ENCODE measurements at places on chromosomes 5 and 9.

DNA sequence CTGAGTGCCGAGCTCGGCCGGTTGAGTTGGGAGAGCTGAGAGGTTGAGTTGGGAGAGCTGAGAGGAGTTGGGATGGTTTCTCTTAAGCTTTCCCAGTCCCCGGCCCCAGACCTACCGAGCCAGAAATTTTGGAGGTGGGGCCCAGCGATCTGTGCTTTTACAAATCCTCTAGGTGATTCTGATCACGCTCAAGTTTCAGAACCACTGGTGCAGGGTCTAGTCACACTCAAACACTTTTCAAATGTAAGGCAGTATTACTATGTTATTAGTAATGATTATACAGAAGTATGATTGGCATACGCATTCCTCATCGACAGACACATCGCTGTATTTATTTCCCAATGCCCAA is 256 bp upstream of the CLINT1 start:
- DNase-seq, result no peak

DNA sequence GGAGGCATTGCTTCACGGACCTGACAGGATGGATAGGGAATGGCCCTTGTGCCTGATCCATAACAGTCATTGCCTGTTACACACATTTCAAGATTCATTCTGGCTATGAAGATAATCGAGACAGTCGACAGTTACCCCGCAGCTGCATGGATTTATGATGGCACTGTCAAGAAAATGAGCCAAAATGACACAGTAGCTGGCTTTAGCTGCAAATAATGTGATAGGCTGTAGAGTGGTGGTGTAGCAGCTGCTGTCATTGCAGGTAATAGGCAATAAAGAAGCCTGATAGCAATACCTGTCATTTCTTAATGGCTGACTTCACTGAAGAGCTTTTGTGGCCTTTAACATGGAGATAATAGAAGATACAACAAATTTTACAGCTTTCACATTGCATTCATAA is 1085.2 kb upstream of the ARRDC3 start:
- DNase-seq, result no peak

GRCh38 chr5:157574456-157575380 is 857 bp downstream of the ADAM19 start:
- DNase-seq, result no peak

DNA sequence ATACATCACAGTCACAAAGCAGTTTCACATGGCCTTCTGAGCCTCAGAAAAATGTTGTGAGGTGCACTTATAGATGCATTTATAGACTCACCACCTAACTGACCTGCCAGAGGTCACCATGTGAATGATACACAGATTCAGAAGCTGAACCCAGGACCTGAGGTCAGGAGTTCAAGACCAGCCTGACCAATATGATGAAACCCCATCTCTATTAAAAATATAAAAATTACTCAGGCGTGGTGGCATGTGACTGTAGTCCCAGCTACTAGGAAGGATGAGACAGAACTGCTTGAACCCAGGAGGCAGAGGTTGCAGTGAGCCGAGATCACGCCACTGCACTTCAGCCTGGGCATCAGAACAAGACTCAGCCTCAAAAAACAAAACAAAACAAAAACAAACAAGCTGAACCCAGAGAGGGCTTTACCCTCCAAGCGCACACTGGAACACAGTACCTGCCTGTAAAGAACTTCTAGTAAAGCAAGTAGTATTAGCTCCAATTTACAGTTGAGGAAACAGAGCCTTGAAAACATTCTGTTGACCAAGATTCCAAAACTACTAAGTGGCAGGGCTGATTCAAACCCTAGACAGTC is 16.3 kb downstream of the ECPAS start:
- DNase-seq, result no peak

GRCh38 chr9:68492806-68493205 is 47.9 kb downstream of the TMEM252 start:
- DNase-seq, result no peak

DNA sequence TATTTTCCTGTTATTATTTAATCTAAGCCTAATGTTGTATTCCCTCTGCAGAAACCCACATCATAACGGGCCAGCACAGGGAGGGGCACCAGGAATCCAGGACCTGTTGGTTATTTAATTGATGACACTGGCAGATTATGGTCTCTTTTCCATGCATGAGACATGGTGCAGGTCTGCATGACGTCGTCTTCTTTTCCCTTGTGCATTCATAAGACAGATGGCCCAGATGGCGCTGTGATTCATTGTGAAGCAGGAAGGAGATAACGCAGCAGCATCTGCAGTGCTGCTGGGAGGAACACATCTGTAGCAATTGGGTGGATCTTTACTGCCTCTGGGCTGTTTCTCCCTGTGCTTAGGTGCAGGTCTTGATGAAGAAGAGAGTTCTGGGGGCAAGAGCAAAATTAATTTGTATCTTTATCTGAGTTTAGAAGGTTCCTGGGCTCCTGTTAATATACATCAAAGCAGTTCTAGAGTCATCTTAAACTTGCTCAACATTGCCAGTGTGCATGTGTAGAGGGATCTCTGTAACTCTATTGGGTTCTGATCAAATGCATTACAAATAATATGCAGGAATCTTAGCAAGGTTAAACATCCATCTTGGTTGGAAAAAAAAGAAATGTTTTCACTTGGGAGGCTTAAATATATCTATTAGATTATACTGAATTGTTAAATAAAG is 176.1 kb downstream of the PCSK1 start:
- no peak for DNase-seq

DNA sequence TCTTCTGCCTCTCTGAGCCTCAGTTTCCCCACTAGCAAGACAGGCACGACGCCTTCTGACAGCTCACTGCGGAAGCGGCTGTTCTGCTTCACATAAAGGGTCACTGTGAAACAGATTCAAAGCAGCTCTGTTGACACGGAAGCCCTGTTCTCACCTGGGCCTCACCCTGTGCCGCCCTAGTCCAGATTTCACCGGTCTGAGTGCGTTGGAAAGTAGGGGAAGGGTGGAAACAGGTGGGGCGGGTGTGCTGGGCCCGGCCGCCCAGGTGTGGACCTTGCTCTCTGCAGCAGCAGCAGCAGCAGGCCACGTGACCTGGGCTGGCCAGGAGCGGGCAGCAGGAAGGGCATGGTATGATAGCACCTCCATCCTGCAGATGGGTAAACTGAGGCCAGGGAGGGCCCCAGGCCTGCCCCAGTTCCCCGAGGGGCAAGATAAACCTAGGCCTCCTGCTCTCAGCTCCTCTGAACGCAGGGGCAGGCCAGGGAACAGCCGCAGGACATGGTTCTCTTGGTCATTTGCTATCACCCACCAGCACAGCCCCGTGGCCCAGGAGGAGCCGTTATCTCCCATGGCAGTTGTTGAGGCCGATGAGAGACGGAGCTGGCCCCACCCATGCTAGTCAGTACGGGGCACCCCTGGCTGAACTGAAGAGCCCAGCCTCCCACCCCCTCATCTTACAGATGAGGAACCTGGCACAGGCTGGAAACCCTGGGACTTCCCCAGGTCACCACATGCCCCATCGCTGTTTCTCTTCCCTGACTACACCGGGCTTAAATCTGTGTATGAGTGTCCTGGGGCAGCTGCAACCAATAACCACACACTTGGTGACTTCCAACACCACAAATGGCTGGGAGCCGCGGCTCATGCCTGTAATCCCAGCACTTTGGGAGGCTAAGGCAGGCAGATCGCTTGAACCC is 12.1 kb downstream of the PTGES2 start:
- no peak for DNase-seq

- DNase-seq, result no peak
These were observed 41.3 kb downstream of the EFCAB9 start for GRCh38 chr5:172235132-172235780.

DNA sequence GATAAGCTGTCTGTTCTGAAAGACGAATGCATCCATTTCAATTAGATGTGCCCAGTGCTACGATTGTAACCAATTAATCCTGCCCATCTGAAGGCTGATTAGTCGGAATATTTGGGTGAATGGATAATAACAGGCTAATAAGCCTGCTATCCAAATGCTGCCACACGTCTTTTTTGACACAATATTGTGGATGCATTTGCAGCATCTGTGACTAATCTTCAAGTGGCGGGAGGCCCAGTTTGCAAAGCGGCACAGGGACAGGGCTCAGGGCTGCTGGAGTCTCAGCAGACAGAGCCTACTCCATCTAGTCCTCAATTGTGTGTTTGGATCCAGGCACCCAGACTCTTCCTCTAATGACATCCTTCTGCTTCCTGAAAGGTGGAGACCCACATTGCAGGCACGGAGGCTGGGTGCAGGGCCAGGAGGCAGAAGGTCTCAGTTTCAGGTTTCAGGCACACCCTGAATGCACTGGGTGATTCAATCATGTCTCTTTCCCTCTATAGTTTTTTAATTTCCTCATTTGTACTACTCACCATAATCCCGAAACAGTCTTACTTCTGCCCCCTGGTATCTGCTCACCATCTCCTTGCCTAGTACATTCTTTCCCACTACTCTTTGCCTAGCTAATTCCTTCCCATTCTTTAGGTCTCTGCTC is 169.6 kb downstream of the ASTN2 start:
- no peak for DNase-seq

GRCh38 chr5:121325930-121326329 is 525.8 kb upstream of the FTMT start:
- no peak for DNase-seq

DNA sequence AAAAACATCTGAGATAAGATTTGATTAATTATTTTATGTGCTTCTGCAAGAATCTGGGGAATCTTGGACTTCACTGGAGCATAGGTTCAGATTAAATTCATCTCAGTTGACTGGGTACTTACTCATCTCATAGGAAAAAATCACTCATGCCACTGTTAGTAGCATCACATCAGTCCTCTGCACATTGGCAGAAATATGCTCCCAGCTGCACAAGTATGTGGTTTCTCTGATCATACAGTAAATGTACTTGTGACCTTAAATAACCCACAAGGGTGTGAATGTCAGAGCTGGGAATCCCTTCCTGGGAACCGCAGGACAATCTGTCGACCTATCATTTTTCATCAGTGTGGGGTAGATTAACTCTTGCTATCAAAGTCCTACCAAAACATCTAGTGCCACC is 203.7 kb upstream of the SLC24A2 start:
- DNase-seq, result no peak

DNA sequence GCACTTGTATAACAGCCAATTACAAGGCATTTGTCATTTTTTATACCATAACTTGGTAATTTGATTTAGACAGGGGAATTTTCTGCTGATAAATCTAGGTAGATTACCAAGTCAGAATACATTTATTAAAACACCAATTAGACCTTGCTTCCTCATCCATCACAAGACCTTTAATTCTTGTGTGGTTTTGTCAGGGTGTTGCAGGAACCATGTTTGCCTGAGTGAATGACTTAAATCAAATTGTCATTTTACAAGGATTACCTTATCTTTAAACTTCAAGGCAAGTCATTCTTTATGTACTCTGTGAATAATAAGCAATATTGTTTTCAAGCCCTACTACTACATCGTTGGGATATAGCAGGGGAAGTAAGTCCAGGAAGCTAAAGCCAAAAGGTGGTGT is 257.7 kb downstream of the KCTD16 start:
- DNase-seq, result no peak

GRCh38 chr5:133113331-133114061 is 61.7 kb downstream of the HSPA4 start:
- no peak for DNase-seq

GRCh38 chr9:1400983-1401382 is 350.8 kb downstream of the DMRT2 start:
- no peak for DNase-seq

DNA sequence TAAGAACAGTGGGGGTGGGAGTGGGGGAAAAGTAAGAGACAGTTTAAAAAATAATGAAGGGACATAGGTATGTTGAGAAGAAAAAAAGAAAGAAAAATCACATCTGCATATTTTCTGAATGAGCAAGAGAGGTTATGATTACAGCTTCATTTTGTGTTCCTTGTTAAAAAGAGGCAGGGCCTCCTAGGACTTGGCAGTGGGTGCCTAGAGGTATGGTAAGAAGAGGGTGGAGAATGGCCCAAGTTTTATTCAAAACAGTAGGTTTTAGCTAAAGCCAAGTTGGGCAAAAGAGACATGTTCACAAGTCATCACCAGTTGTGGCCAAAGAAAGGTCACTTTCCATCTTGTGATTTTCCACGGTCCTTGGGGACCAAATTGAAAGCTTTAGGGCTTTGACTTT is 643.4 kb downstream of the CCDC171 start:
- no peak for DNase-seq

DNA sequence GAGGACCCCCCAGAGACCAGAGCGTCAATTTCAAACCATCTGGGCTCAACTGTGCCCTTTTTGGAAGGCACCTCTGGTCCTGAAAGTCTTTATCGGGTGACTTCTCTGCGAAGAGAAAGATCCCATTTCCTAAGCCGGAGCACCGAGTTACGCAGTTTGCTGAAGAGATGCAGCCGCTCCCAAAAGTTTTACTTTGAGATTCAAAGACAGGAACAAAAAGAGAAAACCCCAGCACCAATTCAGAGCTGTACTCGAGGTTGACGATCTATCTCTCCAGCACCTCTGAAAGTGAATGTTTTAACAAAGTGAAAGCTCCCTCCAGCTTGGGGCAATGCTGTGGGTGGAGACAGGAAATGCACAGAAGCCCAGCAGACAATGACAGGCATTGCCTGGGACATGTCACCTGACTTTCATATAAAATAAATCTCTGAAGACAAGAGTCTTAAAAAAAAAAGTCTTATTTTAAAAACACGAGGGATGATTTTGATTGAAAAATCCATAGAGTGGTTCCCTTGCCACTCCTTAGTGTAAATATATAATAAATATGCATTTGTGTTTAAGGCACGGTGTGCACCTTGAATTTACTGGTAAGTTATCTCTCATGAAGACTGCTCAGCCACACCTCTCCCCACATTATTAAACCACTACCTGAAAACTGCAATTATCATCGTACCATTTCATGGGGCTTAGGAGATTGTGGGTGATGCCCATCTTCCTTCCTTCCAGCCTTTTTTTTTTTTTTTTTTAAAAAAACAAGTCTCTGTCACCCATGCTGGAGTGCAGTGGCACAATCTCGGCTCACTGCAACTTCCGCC is 79.9 kb downstream of the FNBP1 start:
- peak; percentile 79 for DNase-seq

GRCh38 chr5:35876922-35877321 is 20.2 kb downstream of the IL7R start:
- DNase-seq, result no peak

Data from CD4-positive, alpha-beta T cell (primary cell).